Hepatic stellate cell (primary cell): ENCODE measurements at places on chromosomes 16 and 17.
A peak's percentile ranks its signal among the peaks of the same experiment; 100 is the strongest.

DNA sequence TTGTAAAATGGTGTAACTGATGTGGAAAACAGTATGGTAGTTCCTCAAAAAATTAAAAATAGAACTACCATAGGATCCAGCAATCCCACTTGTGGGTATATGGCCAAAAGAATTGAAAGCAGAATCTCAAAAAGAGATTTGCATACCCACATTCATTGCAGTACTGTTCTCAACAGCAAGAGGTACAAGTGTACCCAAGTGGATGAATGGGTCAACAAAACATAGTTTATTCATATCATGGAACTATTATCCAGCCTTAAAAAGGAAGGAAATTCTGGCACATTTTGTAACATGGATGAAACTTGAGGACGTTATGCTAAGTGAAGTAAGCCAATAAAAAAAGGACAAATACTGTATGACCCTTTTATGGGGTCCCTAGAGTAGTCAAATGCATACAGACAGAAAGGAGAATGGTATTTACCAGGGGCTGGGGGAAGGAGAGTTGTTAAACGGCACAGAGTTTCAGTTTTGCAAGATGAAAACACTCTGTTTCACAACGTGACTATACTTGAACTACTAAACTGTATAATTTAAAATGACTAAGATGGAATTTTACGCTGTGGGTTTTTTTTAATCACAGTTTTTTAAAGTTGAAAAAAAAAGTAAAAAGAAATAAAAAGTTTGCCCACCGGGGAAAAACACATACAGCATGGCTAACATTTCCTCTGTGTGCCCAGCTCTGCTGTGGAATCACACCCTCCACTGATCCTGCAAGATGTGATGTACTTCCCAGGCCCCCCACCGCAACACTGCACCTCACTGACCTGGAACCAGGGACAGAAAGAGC is 6.1 kb downstream of the TVP23A start:
- no peak for DNase-seq

GRCh38 chr17:61412860-61413660 is 13.4 kb downstream of the TBX2 start:
- no peak for DNase-seq

DNA sequence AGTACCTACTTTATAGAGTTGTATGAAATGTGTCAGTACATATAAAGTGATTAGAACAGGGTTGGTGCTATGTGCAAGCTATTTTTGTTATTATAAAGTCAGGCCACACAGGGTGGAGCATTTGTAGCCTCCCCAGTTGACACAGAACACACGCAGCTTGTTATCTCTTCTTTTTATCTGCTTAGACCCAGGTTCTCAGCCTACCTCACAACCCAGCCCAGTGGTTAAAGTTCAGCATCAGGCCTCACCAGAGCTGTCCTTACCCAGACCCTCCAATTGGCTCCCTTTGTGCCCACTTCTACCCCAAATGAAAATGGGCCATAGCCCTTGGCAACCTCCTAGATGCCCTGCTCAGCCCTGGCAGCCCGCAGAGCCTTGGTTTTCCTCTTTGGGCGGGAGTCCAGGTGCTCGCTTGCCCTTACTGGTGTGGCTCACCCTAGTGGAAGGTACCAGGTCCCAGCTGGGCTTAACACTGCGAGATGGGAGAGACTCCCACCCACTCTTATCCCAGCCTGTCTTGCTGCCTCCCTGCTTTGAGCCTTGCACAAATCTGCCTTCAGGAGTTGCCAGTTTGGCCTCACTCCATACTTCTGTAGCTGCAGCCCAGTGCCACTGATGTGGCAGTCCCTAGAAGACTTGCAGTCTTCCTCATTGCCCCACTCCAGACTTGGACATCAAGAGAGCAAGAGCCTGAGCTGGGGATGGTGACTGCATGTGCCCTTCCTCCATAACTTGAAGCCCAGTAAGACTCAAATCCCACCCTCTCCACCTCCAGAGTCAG is 1.1 kb upstream of the PIGS start:
- no peak for DNase-seq

DNA sequence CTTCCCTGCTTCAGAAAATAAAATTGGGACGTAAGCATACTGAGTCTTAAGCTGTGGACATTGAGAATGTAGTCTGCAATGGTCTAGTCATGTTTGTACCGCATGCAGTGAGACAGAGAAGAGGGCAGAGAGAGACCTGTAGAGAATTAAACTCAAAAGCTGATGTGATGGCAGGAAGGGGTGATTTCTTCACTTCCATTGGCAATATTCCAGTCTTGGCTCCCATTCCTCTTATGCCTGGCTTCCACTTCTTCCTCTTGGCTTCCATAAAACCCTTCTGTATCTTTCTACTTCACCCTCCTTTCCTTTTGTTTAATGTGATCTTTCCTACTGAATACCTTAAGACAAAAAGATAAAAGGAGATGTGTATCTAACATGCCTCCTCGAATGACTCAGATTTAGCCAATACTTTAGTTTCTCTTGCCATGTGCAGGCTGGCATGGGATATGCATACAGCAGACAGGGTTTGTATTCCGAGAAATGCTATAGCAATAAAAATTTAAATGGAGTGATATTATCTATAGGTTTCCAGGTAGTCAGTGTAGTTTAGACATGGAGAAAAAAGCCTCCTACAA is 423.1 kb upstream of the DYNLRB2 start:
- no peak for DNase-seq

DNA sequence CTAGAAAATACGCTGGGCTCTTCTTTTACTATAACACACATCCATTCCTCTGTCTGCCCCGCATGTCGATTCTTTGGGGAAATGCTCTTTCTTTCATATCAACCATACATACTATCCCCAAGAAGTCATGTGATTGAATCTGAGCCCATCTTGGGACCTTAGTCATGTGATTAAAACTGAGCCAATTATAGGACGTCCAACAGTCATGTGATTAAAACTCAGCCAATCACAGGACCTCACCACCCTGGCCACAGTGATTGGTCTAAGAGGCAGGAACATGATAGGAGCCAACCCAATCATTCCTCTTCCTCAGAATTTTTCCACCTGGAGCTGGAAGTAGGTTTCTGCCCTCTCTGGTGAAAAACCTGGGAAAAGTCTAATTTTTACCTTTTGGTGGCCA is 78.8 kb downstream of the TMEM114 start:
- no peak for DNase-seq

GRCh38 chr17:33874617-33875060 is 380.4 kb upstream of the CCL2 start:
- DNase-seq = no peak

DNA sequence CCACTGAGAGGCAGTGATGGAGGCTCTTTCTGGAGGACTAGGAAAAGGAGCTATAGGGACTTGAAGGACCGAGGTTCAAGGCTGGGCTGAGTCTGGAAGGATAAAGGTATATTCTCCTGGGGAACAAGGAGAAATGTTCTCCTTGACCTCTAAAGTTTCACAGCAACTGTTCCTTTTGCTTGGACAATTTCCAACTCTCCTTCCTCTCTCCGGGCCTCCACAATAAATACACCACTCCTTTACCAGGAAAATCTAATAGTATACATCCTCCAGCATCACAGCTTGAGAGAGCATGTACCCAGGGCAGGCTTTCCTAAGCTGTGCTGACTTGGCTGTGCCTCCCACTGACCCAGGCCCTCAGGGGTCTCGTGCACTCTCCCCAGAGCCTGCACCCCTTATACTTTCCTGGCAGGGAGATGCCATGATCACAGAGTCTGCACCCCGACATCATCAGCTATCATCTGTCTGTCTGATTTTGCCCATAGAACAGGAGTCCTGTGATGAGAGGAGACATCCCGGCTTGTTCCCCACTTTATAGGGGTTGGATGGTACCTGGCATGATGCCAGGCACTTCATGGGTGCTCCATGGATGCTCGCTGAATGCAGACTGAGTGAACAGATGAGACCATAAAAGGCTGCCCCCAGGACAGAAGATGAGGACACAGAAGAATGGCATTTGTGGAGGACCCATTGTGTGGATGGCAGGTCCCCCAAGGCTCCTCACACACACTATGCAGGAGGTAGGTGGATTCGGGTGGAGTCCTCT is 582.6 kb upstream of the CDH5 start:
- no peak for DNase-seq

- no peak for DNase-seq
These were observed 6.4 kb downstream of the TP53I13 start for GRCh38 chr17:29574732-29575510.

DNA sequence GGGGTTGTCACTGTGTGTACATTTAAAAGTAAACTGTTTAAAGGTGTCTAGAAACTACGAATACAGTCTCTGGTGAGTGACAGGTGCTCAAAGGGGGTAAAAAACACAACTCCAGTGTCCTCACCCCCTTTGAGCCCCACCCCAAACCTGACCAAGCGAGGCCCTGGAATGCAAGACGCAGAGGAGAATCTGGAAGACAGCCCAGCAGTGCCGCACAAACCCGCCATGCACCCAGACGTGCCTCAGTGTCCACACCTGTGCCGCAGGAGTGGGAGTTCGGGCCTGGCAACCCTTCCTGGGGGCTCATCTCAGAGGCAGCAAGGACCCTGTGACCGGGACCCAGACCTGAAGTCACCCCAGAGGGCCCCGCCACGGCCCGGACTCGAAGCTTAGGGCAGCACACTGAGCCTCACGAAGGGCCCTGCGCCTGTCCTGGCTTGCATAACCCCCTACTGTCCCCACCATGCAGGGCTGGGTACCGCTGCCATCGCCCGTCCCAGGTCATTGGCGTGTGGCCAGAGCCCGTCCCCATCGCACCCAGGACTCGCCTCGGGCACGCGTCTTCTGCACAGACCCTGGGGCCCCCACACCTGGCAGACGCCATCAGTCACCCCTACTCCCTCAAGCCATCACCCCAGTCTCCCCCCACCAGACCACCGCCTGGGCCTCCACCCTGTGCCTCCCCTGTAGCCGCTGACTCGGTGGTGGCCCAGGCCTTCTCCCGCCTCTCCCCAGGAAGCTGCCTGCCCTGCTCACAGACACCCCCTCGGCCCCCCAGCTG is 33.0 kb upstream of the ZC3H18 start:
- DNase-seq = no peak

DNA sequence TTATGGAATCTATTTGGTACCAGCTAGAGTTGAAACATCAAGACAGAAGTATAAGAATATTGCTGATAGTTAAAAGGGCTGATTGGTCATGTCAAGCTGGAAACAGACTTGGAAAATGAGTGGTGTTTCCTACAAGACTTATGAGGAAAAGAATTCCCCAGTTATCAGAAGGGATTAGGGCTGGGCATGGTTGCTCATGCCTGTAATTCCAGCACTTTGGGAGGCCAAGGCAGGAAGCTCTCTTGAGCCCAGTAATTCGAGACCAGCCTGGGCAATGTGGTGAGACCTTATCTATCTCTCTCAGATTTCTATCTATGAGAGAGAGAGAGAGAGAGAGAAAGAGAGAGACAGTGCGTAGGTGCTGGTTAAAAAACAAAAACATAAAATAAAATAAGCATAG is 139.5 kb upstream of the PMFBP1 start:
- DNase-seq = no peak

DNA sequence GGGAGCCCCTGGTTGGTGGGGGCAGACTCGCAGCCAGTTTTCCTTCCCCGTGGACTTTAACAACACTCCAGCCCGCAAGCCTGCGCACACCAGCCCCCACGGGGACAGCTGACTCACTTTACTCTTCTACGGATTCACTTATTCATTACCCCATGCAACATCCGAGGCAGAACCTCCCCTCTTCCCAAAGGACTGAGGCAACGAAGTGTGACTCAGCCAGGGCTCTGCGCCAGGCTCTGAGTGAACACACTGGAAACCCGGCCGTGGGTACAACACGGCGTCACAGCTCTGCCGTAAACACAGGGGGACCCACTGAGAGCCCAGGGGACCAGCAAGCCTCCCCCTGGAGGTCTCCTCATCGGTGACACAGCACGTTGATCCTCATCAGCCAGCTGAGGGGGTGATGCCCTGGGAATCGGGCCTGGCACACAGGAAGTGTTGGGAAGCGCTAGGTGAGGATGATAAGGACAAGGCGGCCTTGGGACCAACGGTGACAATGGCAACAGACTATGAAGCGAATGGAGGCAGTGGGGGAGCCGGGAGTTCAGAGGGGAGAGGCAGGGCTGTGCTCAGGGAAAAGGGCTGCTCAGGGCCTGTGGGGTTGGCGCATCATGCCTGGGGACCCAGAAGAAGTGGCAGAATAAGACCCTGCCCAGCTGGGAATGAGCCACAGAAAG is 14.6 kb downstream of the COTL1 start:
- peak; percentile 95 for DNase-seq

DNA sequence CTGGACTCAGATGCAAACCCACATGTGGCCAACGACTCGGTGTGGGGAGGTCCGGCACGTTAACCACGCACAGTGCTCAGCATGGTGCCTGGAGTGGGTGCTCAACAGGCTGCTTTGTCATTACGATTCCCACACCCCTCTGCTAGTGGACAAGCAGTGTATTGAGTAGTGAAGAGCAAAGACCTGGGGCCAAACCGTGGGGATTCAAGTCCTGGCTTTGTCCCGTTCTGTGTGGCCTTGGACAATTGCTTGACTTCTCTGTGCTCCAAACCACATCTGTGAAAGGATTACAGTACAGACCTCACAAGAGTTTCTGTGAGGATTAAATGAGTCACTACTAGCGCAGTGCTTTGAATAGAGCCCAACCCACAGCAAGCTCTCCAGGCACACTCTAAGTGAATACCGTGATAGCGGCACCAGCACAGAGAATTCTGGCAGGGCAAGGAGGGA is 33.8 kb downstream of the TRPV2 start:
- DNase-seq = no peak

DNA sequence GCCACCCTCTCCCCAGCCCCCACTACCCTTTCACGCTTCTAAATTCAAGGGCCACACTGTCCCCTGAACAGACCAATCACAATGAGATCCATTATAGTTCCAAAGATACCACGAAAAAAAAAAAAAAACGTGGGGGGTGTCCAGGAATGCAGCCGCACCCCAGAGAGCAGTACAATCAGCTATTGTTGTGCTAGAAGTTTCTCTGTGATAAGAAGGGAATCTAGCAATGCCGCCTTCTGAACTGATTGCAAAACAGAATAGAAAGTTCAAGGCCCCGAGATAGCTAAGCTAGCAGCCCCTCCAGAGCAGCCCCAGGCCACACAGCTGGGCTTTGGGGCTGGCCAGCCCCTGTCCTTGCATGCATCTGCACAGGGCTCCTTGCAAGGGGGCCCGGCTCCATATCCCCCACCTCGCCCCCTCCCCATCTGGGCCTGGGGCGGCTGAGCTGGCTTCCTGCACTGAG is 86.9 kb upstream of the CBX4 start:
- no peak for DNase-seq

GRCh38 chr17:50559674-50560184 is 786 bp upstream of the CACNA1G start:
- no peak for DNase-seq

GRCh38 chr17:14514973-14515372 is 214.1 kb downstream of the HS3ST3B1 start:
- DNase-seq = no peak
